ENCODE measurements at places on chromosomes 7 and 10.

GRCh38 chr10:99394761-99395386 lies 35.5 kb downstream of the GOT1 start:
- no peak for DNase-seq

GRCh38 chr10:23331567-23332301 lies 12.9 kb downstream of the C10orf67 start:
- DNase-seq: no peak

DNA sequence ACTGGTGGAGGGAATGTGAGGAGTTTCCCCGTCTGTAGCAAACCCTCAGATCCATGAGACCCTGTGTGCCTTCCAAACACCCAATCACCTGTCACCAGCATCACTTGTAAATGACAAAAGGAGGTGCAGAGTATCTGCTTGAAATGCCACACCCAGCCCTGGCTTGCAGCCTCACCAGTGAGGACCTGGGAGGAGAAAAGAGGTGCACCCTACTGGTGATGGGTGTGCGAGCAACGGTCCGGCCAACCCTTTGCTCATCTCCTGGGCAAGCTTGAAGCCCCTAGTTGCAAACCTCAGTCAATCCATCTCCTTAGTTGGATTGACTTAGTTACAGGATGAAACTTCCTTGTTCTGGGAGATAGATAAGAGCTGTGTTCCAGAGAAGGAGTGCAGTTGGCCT lies 62.4 kb upstream of the WAPL start:
- no peak for DNase-seq

DNA sequence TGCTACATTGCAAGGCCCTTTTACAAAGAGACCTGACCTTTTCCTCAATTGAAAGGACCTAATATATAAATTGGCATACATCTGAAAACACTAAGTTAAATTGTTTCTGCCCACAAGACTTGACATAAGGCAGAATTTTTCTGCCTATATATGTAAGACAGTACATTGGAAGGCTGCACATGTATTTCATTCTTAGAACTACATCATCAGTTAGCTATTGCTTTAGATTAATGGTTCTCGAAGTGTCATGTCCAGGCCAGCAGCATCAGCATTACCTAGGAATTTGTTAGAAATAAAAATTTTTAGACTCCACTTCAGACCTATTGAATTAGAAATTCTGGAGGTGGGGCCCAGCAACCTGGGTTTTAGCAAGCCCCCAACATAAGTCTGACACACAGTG lies 373.9 kb downstream of the LRRTM3 start:
- no peak for DNase-seq

DNA sequence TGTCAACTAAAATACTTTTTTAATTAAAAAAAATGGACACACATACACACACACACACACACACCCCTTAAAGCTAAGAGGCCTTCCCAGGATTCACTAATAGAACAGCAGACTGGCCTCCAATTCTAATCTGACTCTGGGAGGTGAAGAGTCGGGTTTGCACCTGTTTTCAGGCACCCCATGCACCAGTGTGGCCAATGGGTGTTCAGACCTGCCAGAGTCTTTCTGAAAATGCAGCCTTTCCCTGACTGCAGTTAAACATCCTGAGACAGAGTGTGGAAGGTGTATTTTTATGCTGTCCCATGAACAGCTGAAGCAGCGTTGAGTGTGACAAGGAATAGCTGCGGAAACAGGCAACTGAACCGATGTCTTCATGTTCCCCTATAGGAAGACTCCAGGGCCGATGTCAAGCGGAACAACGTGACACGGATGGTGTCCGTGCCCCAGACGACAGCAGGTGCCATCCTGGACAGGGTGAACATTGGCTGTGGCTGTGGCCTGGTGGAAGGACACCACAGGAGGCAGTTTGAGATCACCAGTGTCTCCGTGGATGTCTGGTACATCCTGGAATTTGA lies 74.6 kb upstream of the LYZL2 start:
- DNase-seq: no peak

Measured in NCI-H1092 (cell line).